ENCODE measurements at places on chromosomes 7 and 10.

DNA sequence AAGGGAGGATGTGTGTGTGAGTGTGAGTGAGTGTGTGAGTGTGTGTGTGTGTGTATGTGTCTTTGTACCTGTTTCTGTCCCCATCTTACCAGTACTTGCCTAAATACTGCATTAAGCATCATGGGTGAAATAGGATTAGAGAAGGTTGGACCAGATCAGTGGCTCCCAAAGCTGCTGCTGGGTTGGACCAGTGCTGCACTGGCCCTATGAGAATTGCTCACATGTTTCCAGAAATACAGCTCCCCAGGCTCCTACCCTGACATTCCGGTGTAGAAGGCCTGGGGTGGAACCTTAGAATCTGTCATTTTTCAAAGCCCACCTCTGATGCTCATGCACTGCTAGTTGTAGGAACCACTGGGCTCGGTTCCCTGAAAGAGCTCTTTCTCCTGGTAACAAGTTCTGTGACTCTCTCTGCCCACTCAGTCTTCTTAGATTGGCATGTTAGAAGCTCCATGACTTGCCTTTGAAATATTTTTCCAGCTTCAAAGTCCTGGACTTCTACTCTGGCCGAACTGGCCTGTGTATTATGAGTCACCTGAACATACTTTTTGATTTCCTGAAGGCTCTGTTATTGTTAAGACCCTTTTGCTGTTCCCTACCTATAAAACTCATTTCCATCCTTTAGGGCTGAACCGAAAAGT is 224.7 kb downstream of the CUX1 start:
- no peak for DNase-seq

DNA sequence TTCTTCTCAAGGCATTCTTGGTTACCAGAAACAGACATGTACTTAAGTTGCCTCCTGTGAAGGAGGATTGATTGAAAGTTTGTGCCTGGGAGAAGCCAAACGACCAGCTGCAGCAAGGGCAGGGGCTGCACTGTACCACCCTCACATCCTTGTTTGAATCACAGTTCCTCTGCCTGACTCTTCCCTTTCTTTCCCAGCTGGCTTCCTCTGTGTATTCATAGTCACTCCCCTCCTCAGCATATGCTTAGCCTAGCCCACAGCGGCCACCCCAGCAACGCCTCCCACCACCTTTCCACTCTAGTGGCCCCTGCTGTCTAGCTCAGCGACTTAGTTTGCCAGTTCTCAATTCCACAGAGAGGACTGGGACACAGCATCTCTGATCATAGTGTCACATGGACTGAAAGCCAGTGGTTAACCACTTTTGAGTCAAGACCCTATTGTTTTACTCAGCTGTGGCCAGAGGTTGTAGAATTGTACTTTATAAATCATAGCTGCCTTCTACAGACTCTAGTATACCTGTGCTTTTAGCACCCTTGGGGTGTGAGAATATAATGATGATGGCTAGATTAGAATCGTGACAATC is 643.0 kb downstream of the SUGCT start:
- DNase-seq: no peak

DNA sequence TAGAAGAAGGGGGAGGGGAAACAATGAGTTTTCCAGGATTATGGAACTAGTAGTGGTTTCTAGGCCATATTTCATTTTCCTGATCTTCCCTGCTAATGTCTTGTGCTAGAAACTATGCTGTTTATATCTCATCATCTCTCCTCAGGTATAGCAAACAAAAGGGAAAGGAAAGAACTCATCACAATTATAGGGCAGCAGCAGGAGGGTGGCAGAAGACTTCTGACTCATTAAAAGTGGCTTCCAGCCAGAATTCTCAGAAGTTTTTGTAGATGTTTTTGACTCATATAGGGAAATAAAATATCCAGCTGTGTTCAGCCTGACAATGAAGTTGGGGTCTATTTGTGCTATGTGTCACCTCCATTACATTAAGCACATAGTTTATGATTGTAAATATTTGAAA is 6.5 kb downstream of the AHR start:
- DNase-seq: no peak

DNA sequence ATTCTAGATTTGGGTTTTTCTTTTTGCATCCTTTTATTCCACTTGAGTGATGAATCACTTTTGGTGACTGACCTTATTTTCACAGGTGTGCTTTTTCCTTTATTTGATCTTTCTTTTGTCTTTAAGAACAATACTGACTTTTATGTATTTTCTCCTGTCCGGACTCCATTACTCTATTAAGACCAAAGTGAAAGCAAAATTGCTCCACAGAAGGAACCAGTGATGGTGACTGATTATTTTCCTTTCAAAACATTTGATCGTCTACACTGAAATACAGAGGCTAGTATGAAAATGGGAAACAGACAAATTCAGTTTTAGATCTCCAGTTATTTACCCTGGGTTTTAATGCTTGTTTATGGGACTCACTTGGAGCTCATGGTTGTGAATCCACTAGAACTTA is 15.5 kb downstream of the EXOC4 start:
- DNase-seq: no peak

- DNase-seq: no peak
These were observed 18.6 kb downstream of the CUL1 start for GRCh38 chr7:148717266-148717793.

GRCh38 chr10:50622706-50623662 is 772 bp downstream of the SGMS1 start:
- DNase-seq: peak; percentile 28
